ENCODE measurements at places on chromosomes 13 and 19. TPM values are rescaled to one million over a fixed set of nuclear protein-coding genes. Genes with fewer than 3 reads are reported as not detected.

The GARIN5A gene
- 2.2 TPM for total RNA-seq

The KLK12 gene
- total RNA-seq, result not detected

The FPR3 gene
- not detected for total RNA-seq

The LIM2 gene
- total RNA-seq, result not detected

The CNFN gene
- 49.3 TPM for total RNA-seq

The PTBP1 gene
- 202 TPM for total RNA-seq

The PLVAP gene
- total RNA-seq, result not detected

The LILRB1 gene
- not detected for total RNA-seq
